ENCODE measurements at places on chromosomes 4 and X.

DNA sequence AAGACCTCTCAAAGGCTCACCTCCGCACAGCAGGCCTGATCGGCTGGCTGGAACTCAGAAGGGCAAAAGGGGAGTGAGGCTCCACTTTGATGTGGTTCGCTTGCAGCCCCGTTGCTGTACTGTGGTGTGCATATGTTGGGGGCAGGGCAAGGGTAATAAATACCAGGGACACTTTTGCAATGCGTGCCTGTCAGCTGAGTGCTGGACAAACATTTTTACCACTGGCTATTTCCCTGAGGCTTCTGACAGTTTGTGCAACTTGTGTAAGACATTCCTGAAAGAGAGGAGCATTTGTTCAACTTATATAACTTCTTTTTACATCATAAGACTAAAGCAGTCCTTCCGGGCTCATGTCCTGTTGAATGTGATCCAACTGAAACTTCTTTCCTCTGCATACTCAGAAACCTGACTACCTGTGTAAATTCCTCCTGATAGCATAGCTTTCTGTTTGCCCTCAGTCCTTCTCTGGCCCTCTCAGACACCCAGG is 82.3 kb downstream of the SPRY1 start:
- peak; percentile 51 for DNase-seq

- DNase-seq: no peak
Observed at GRCh38 chr4:99011910-99012309, 16.4 kb downstream of the METAP1 start.

- no peak for DNase-seq
Observed at GRCh38 chr4:99395595-99396364, 39.4 kb downstream of the ADH7 start.

GRCh38 chrX:55240788-55241340 is 20.7 kb downstream of the PAGE5 start:
- no peak for DNase-seq

DNA sequence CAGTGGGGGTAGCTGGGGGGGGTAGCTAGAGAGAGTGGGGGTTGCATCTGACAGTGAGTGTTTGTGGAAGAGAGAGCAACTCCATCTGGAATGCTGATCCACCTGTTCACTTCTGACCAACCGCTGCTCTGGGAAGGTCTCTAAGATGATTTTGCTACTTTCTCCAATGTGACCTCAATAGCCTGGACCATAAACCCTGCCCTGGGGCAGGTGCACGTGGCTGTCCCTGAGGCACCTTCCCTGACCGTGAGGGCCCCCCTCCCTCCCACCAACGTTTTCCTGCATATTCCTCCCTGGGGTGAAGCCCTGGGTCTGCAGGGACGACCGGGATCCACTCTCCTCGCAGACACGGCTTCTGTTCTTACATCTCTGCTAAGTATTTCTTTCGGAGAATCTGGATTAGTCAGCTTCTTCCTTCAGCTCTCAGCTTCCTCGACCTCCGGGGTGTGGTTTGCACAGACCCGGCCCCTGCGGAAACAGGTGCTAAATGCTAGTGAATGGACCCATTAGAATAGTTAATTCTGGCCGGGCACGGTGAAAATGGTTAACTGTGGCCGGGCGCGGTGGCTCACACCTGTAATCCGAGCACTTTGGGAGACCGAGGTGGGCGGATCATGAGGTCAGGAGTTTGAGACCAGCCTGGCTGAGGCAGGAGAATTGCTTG is 21.4 kb upstream of the PLCXD1 start:
- DNase-seq: no peak

DNA sequence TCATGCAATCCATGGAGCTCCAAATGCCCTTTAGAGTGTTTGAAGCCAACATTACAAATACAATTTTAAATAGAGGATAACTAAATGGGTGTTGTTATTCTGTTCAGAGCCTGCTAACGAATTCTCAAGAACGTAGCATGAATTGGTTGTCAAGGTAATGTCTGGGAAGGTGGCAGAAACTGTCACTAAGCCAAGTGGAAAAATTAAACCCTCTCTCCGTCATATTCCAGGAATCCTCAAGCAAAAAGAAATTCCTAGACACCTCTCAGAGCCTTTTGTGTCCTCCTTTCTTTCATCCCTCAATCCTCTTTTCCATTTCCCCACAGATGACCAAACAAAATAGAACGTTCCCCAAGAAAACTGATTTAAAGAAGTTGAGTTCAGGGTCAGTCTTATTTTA is 204.0 kb downstream of the MID1 start:
- no peak for DNase-seq

DNA sequence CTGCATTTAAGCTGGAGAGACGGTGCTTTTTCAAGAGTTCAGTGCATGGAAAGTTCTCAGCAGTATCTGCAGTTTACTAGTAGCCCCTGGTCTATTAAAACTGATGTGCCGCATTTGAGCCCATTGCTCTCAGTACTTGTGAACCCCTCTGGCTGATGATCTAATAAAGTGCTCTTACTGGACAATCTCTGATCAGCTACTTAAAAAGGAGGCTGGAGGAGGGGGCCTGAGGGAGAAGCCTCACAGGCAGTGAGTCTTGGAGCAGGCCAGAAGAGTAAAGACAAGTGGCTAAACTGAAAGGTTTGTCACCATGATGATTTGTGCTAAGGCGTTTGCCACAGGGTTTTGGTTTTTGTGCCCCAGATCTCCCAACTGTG is 138.5 kb downstream of the ARX start:
- DNase-seq: no peak

- no peak for DNase-seq
Observed at GRCh38 chrX:9134366-9134765, 100.4 kb upstream of the FAM9B start.
